Stimulated activated CD4-positive, alpha-beta T cell treated with anti-CD3 and anti-CD28 coated beads, Interleukin-1b, Interleukin-23, amount 100 ng/mL, for 1 hour (primary cell): ENCODE measurements at places on chromosomes 16 and 17.

DNA sequence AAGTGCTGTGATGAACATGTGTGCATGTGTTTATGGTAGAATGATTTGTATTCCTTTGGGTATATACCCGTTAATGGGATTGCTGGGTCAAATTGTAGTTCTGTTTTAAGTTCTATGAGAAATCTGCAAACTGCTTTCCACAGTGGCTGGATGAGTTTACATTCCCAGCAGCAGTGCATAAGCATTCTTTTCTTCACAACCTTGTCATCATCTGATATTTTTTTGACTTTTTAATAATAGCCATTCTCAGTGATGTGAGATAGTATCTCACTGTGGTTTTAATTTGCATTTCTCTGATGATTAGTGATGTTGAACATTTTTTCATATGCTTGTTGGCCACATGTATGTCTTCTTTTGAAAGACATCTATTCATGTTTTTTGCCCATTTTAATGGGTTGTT is 18.5 kb downstream of the CCL8 start:
- no peak for DNase-seq

- no peak for DNase-seq
Measured at GRCh38 chr17:82977606-82978005, 101.8 kb upstream of the METRNL start.

DNA sequence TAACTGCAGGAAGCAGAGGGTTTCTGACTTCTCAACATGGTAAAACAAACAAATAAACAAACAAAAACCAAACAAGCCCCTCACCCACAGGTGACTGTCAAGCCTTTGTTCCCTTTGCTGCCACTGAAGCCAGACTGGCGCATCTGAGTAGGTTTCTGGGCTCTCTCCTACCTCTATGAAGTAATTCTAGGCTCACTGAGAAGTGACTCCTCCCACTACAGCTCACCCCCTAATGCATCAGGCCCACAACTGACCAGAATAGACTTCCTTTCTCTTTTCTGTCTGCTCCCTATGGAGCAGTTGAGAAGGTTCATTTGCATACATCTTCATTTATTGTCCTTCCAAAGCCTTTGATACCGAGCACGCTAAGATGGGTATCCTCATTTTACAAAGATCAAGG is 77.0 kb upstream of the CCL2 start:
- no peak for DNase-seq

DNA sequence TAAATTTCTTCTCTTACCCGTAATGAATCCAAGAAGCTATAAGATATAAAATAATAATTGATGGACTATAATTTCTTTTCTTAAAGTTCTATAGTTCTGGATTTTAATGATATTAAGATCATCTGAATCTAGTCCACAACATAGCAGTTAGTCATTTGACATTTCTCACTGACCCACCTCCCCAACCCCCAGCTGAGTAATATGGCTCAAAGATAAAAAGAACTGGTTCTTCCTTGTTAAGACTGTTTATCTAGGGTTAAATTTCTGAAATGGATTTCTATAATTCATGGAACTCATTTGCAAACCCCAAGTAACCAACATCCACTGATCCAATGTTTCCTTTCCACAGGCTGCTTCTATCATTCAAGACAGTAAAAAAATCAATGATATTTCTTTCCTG is 133.9 kb upstream of the SOX9 start:
- no peak for DNase-seq

DNA sequence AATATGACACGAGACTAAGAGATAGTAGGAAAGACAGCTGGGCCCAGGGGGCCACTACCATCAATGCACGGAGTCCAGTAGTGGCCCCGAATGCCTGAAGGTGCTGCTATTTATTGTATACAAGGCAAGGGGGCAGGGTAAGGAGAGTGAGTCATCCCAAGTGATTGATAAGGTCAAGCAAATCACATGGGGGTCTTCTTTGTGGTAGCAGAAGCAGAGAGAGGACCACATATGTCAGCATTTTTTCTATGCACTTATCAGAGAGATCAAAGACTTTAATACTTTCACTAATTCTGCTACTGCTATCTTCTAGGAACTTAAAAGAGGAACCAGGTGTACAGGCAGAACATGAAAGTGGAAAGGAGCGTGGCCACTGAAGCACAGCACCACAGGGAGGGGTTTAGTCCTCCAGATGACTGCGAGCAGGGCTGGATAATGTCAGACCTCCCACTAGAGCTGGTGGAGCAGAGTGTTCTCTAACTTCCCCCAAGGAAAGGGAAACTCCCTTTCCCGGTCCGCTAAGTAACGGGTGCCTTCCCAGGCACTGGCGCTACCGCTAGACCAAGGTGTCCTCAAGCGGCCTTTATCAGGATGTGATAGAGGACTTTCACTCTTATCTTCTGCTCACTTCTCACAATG is 26.4 kb upstream of the ARL4D start:
- no peak for DNase-seq

DNA sequence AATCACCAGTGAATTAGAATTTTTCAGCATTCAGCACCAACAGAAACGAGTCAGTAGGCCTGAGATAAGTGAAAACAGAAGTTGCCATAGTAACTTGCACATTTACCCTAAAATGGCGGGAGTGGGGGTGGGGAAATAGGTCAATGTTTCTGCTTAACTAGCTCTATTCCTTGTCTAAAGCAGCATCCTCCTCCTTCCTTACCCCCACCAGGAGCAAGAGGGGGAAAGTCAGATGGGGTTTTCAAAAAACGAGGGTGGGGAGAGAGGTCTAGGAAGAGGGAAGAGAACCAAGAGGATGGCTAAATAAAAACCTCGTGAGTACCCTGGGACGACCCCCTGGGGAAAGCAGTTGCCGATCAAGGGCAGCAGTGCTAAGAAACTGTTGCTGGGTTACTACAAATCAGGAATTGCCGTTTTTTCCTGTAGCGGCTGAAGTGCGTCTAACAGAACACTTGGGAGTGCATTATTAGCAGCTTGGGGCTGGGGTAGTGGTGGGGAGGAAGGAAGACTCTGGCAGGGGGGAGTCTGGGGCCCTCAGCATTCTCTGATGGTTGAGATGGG is 34.4 kb upstream of the MNT start:
- no peak for DNase-seq

DNA sequence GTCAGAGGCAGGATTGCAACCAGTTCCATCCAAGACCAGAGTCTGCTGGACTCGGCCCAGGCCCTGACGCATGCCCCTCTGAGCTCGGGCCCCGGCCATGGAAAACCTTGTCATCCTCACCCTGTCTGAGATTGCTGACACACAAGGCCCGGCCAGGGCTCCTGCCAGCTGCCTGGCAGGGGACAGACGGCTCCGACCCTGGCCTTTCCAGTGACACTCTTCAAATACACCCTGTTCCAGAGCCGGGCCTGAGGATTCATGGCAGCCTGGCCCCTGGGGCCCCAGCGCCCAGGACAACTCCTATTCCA is 3.2 kb upstream of the PABPN1L start:
- no peak for DNase-seq

GRCh38 chr16:4968879-4969483 is 10.9 kb downstream of the SEC14L5 start:
- no peak for DNase-seq
